Activated CD4-positive, alpha-beta T cell treated with anti-CD3 and anti-CD28 coated beads for 24 hours (primary cell): ENCODE measurements at places on chromosomes 4 and X.

DNA sequence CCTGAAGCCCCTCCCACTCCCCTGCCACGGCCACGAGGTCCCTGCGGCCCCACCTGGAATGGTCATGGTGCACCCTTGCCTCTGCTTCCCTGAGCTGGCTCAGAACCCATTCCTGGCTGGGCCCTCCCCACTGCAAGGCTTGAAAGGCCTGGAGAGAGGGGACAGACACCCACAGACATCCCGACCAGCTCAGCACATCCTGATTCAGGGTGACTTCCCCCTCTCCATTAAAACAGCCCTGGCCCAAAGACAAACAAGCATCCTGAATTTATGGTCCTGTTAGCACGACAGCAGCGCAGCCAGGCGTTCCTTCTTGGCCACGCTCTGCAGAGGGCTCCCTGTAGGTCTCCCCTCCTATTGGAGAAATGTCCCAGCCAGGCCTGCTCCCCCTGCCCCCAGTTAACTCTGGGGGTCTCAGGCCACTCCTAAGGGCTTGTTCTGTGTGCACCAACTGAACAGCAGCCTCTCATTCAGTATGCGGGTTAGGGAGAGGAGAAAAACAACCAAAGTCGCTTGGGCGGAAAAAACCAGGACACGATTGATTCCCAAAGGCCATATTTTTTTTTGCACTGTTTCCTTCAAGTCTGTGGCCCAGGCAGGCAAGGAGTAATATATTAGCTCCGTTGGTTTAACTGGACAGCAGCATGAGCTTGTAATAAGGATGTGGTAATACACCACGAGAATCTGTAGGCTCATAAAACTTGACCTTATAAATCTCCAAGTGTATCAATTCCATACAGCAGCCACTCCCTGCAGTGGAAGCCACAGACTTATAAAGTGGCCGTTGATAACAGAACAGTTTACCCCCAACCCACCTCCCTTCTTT is 106.7 kb upstream of the MSX1 start:
- DNase-seq = no peak

- no peak for DNase-seq
Observed at GRCh38 chr4:169158046-169158445, 112.7 kb downstream of the SH3RF1 start.

DNA sequence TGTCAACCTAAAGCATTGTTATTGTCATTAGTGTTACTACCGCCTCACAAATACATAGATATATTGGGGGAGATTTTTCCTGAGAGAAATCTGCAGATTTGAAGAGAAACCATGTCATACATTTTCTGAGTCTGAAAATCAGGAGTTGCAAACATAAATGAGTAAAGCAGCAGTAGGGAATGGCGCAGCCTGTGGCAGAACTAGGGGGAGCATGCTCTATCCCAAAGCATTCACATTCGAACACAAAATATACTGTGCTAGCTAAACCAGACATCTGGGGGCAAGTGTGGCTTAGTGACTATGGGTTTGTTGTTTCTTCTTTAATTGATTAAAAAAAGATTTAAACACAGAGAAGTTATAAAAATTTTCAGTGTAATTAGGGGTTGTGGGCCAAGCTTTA is 83.2 kb downstream of the CPE start:
- no peak for DNase-seq

DNA sequence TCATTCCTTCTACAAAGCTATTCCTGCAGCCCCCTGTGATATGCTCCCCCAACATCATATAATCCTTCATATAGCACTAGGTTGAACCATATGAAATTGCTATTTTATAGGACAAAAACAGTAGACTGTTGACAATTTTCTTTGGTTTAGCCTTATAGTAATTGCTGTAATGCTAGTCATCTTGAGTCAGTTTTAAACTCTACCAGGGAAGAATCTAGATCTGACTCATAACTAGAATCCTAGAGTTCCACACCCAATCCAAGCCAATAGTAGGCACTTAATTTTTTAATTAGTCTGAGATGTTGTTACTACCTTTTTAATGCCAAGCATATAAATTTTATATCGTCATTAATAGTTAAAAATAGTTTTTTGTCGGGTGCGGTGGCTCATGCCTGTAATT is 136.8 kb downstream of the CHRNA9 start:
- DNase-seq = no peak

DNA sequence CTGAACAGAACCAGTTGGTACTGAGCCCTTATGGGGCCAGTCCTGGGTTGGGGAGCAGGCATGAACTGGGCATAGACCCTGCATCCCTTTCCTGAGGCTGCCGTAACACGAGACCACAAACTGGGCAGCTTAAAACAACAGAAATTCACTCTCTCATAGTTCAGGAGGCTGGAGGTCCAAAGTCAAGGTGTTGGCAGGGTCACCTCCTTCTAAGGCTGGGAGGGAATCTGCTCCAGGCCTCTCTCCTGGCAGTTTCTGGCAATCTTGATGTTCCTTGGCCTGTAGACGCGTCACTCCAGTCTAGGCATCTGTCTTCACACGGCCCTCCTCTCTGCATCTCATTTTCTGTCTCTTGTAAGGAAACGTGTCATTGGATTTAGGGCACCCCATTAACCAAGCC is 19.8 kb upstream of the SORCS2 start:
- DNase-seq = no peak

GRCh38 chr4:157564218-157564617 is 343.7 kb downstream of the GRIA2 start:
- no peak for DNase-seq

GRCh38 chr4:1987721-1988326 is 20.9 kb downstream of the NELFA start:
- DNase-seq = no peak

GRCh38 chr4:81743731-81744435 is 272.2 kb upstream of the RASGEF1B start:
- DNase-seq = no peak

- DNase-seq = no peak
Observed at GRCh38 chrX:39157796-39158195, 356.5 kb downstream of the MID1IP1 start.

DNA sequence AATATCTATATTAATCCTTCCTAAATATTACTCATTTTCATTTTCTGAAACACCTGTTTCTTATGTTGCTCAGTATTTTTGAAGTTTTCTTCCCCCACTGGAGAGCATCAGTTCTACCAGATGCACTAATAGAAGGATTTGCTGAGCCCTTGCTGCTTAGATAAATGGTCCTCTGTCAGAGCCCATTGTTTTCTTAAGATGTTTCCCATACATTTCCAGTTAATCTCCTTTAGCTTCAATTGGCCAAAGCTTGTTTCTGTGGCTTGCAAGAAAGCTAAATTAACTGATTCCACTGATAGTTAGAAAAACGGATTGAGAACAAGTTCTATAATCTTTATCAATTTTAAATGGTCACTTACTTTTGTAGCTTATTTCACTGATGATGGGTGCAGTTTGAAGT is 1425.5 kb downstream of the PCDH18 start:
- no peak for DNase-seq

- DNase-seq = no peak
Observed at GRCh38 chrX:153515435-153515834, 2.0 kb upstream of the ATP2B3 start.

GRCh38 chrX:155086961-155087735 is 15.8 kb downstream of the BRCC3 start:
- no peak for DNase-seq

GRCh38 chr4:113574636-113575103 is 186.9 kb downstream of the CAMK2D start:
- no peak for DNase-seq

- no peak for DNase-seq
Observed at GRCh38 chr4:169163495-169163894, 107.3 kb downstream of the SH3RF1 start.

- DNase-seq = no peak
Observed at GRCh38 chr4:80215449-80216052, 18.2 kb downstream of the PRDM8 start.

DNA sequence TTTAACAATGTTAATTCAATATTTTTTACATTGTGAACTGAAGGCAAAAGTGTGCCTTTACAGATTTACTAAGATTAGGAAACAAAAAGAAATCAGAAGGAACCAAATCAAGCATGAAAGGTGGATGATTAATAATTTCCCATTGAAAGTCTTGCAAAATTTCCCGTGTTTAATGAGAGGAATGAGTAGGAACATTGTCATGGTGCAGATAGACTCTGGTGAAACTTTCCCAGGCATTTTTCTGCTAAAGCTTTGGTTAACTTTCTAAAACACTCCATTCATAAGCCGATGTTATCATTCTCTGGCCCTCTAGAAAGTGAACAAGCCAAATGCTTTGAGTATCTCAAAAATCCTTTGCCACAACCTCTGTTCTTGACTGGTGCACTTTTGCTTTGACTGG is 1522.8 kb upstream of the PABPC4L start:
- DNase-seq = no peak

DNA sequence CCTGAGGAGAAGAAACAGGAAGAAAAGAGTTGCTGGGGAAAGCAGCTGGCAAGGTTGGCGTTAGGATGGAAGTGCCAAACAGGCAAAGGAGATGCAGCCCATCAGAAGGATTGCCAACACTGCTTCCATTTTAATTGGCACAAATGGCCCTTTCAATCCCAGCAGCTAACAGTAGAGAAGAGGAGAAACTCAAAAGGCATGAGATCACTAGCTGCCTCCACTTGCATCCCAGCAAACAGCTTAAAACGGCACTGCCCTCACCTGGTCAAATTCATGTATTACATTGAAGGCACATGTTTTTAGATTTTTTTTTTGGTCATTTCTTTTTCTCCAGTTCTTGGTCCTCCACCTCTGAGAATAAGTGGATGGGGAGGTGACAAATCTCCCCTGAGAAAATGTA is 14.9 kb upstream of the LOC101059915 start:
- no peak for DNase-seq

GRCh38 chrX:103628386-103629317 is at the start of gene TCEAL1:
TCEAL1 (plus strand) TSS chrX:103628975; CDS start chrX:103629917, 942 bp downstream.
- DNase-seq = no peak

DNA sequence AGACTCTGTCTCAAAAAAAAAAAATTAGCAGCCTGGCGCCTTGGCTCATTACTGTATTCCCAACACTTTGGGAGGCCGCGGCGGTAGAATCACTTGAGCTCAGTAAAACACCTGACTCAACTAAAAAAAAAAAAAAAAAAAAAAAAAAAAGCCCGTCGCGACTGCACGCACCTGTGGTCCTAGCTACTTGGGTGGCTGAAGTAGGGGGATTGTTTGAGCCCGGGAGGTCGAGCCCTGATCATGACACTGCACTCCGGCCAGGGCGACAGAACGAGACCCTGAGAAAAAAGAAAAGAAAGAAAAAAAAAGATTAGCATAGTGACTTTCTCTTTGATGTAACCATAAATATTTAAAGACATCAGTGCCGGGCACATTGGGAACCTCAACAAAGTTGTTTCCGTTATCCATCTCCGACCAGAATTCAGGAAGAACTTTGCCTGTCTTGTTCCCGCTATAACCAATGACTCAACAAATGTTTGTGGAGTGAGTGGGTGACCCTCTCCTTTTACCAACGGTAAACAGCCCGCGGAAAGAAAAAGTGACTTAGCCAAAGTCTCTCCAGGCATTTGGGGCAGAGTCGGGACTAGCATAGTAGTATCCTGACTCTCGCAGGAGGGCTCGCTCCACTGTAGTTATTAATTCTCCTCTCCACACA is 553 bp upstream of the MED28 start:
- no peak for DNase-seq

- no peak for DNase-seq
Observed at GRCh38 chrX:136097871-136098805, 49.2 kb upstream of the FHL1 start.

GRCh38 chrX:107420571-107420970 is 28.9 kb upstream of the FRMPD3 start:
- no peak for DNase-seq

- DNase-seq = no peak
Observed at GRCh38 chr4:127140306-127140705, 492.5 kb upstream of the INTU start.

DNA sequence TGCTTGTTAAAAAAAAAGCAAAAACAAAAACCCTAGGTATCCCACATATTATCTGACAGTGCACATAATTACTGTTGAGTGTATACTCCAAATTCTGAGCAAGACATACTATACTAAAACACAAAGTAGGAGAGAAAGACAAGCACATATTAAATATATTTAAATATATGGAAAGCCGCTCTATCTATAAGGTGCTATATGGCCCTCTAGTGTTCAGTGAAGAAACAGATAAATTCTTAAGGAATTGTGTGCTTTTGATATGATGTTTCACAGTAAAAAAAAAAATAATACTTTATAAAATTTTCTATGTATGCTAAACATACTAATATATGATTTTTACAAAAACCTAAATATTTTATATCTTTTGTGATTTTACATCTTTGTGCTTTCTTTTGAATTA is 137.8 kb downstream of the FBXW7 start:
- DNase-seq = no peak

- DNase-seq = no peak
Observed at GRCh38 chr4:109877400-109877799, 29.5 kb downstream of the LRIT3 start.

DNA sequence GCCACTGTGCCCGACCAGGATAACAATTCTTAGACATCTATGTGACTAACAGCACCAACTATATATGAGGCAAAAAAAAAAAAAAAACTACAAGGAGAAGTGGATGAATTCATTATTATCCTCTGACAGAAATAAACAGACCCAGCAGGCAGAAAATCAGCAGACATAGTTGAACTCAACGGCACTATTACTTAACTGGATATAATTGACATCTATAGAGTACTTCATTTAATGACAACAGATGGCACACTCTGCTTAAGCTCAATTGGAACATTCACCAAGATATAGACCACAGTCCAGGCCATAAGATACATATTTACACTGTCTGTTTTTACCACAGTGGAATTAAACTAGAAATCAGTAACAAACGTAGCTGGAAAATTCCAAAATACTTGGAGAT is 13.3 kb downstream of the CLDN22 start:
- no peak for DNase-seq

- DNase-seq = no peak
Observed at GRCh38 chr4:124945422-124945821, 232.9 kb upstream of the ANKRD50 start.

DNA sequence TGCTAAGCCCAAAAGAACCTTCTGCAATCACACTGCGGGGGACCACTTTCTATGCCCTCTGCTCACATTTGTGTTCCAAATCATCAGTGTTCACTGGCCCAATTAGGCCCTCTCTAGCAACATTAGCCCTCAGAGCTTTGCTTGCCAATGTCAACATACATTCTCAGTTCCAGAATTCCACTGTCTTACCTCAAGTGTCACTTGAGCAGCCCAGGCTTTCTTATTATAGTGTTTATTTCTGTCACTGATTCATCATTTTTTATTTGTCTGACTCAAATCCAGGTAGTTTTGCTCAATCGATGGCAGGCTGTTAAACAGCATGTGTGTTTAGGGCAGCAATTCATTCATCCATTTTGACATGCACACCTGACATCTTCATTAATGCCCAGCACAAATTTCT is 291.2 kb downstream of the TEX13A start:
- DNase-seq = no peak

DNA sequence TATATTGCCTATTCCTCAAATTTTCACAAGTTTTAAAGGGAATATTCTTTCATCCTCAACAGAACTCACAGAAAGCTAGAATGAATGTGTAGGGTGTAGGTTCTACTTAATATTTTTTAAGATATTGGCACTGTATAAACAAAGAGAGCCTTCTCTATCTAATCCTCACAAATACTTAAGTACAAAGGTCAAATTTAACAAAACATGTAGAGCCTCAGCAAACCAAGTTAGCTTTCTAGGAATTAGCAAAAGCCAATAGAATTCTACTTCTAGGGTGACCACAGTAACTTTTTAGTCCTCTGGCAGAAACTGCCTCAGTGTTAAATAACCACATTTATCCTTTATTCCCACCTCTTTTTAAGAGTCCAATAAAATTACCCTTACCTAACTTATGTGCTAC is 19.3 kb downstream of the DHX15 start:
- no peak for DNase-seq

- no peak for DNase-seq
Observed at GRCh38 chrX:110408949-110409588, 50.4 kb downstream of the RTL9 start.

GRCh38 chr4:183223053-183223452 is 97.0 kb downstream of the CLDN22 start:
- no peak for DNase-seq
